ENCODE measurements at places on chromosomes 5 and 9. TPM values are rescaled to one million over a fixed set of nuclear protein-coding genes. Genes with fewer than 3 reads are reported as not detected.

The CBY3 gene
- polyA plus RNA-seq = not detected

The C9orf78 gene
- polyA plus RNA-seq = 55.9 TPM

The RLN2 gene
- polyA plus RNA-seq = 0.59 TPM

The HMMR gene
- 0.34 TPM for polyA plus RNA-seq

The MARCOL gene
- not detected for polyA plus RNA-seq

The BTNL8 gene
- polyA plus RNA-seq = 0.16 TPM

The SOX30 gene
- polyA plus RNA-seq = 0.41 TPM

The EIF4E1B gene
- not detected for polyA plus RNA-seq

The RNF145 gene
- polyA plus RNA-seq = 16.4 TPM

The SLC45A2 gene
- 0.70 TPM for polyA plus RNA-seq

The FBP2 gene
- not detected for polyA plus RNA-seq

The TICAM2 gene
- 1.5 TPM for polyA plus RNA-seq

The PCDH12 gene
- polyA plus RNA-seq = 3.0 TPM

The DND1 gene
- 0.54 TPM for polyA plus RNA-seq

The ANP32B gene
- polyA plus RNA-seq = 61.5 TPM

The DBH gene
- 0.05 TPM for polyA plus RNA-seq

The SLC23A1 gene
- polyA plus RNA-seq = 0.18 TPM

The FABP6 gene
- polyA plus RNA-seq = 0.68 TPM

The CDX1 gene
- 0.09 TPM for polyA plus RNA-seq

The KCNV2 gene
- not detected for polyA plus RNA-seq

The SPINK13 gene
- polyA plus RNA-seq = 0.72 TPM

All from right cardiac atrium (tissue), 5 donors.